ENCODE measurements at places on chromosomes 11 and 22.

DNA sequence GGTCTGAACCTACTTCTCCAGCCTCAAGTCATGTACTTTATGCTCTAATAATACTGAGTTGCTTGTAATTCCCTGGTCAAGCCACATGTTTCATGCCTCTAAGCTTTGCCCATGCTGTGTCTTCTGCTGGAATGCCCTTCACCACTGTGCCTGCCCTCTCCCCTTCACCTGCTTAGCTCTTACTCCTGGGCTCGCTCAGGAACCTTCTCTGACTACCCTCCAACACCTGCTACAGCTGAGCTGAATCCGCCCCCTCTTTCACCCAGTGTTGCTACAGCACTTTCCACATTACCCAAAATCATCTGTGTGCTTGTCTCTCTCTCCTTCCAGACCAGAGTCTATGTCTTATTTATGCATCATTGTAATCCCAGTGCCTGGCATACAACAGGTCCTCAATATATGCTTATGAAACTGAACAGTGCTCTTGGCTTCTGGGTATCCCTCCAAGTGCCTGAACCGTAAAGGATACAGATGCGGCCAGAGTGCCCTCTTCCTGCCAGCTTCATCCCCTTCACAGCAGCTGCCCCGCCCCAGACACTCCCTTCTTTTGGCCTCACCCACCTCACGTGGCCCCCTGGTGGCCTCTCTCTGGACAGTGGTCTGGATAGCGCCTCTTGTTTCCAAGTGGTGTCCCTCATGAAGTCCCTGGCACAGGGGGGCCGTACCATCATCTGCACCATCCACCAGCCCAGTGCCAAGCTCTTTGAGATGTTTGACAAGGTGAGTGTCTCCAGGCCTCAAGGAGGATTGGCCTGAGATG lies 7.1 kb downstream of the ABCG4 start:
- no peak for DNase-seq

DNA sequence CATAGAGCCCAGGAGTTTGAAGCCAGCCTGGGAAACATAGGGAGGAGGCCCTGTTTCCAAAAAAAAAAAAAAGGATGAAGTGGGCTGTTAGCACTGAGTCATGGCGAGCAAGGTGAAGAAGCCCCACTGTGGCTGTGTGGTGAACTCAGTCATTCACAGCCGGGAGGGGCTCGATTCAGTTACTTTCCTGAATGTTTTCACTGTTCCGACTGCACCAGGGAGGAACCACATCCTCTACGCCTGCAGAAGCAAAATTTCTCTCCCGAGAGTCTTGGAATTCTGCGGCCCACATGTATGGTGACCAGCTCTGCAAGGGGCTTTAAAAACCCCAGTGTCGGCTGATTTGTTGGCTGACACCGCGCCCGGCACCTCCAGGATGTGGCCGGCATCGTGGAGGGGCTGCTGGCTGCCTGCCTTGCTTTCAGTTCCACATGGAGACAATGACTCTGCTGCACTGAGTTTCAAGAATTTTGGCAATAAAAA lies 27.8 kb upstream of the GRAMD4 start:
- DNase-seq, result peak; percentile 51

DNA sequence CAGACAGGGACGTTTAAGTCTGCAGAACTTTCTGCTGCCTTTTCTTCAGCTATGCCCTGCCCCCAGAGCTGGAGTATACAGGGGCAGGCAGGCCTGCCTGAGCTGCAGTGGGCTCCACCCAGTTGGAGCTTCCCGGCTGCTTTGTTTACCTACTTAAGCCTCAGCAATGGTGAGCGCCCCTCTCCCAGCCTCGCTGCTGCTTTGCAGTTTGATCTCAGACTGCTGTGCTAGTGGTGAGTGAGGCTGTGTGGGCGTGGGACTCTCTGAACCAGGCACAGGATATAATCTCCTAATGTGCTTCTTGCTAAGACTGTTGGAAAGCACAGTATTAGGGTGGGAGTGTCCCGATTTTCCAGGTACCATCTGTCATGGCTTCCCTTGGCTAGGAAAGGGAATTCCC lies 38.5 kb downstream of the NELL1 start:
- DNase-seq, result no peak

DNA sequence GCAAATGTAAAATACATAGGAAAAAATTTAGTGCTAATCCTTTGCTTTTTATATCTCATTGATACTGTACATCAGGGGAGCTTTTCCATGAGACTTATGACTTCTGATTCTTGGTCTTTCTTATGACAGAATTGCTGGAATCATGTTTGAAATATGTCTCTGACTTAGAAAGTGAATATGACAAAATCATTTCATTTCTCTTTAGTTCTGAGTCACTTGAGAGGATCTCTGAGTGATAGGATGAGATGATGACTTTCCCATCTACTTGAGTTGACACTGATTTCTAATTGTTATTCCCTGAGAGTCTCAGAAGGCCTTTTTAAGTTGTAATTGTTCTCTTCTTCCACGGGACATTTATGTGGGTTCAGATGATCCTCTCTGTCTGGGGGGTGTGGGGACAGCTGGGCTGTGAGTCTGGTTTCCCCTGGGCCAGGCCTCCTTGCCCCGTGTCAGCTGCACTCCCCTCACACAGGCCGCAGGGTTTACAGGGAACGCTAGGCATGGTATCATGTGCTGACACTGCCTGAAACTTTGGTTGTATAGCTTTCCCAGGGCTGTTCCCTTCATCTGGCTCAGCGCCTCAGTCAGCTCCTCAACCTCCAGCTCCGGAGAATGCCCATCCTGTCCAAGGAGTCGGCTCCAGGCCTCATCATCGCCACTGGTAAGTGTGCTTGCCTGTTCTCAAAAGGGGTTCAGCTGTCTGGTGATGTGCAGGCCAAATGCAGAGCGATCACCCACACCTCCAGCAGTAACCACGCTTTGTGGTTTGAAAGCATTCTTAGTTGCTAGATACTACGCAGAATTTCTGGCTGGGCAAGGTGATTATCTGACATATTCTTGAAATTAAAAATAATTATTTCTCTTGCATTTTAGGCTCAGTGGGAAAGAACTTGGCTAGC lies 69.5 kb upstream of the SORL1-AS1 start:
- DNase-seq, result no peak

- DNase-seq, result peak; percentile 9
Observed at GRCh38 chr11:4626207-4627099, 10.8 kb upstream of the OR51D1 start.

GRCh38 chr11:64490562-64491216 lies 100.3 kb upstream of the SLC22A12 start:
- no peak for DNase-seq

DNA sequence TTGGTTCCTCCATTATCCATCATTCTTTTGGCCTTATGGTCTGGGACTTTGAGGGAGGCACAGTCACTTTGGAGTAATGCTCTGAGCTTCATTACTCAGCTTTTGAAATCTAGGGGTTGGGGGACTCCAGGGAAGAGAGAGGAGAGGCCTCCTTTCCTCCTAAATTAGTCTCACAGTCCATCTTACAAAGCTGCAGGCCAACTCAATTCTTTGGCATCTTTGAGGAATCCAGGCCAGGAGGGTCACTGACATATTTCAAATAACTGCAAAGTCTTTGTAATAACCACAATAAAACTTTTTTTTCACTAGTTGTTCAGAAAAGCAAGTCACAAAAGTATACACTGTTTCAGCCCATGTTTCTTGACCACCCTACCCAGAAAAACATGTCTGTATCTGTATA lies 73.3 kb upstream of the FAR1 start:
- DNase-seq, result no peak

DNA sequence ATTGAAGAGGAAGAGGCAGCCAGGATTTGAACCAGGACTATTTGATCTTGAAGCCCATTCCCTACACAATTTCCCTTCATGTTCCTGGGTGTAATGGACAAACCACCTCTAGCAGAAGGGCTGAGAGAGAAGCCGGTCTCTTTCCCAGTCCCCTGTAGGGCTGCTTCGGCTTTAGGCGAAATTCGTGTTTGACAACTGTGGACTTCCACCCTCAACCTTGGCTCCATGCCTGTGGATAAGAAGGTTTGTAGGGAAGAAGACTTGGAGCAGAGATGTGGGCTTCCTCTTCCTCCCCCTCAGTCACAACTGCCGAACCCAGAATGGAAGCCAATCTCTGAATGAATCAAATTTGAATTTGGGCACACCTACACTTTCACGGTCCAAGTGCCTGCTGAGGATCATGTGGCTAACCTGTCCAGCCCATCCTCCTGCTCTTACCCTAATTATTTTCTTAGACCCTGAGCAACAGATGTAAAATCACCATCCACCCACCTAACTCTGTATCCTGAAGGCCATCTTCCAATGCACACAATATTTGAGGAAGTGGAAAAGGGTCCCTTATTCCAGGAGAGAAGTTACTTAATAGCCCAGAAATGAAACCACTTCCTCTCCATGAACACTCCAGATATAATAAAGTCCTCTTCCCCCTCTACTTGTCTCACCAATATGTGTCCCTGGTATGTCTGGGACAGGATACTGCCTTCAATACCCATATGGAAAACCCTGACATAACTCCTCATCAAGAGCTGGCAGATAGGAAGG lies 10.1 kb upstream of the SCN2B start:
- DNase-seq, result peak; percentile 71

DNA sequence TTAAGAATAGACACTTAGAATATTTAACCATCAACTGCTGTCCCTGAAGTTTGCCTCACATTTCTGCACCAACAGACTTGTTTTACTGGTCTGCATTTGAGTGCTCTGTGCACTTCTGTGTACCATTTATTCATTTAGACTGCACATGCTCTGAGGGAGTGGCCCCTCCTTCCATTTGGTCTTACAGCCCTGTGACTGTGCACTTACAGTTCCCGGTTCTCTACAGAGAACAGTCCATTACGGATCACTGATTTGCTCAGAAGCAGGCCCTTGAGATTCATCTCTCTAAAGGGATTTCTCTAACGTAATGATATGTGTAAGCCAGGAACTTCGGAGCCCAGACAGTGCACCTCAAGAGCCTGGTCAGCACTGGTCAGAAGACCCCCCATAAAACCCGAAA lies 247.3 kb upstream of the BLID start:
- peak; percentile 6 for DNase-seq

GRCh38 chr11:2173150-2173693 lies 1.6 kb upstream of the TH start:
- DNase-seq, result no peak

Data from CD14-positive monocyte (primary cell).